Stimulated activated CD4-positive, alpha-beta T cell treated with anti-CD3 and anti-CD28 coated beads, Interleukin-1b, Interleukin-23, amount 100 ng/mL, for 1 hour (primary cell): ENCODE measurements at places on chromosomes 7 and 10.

DNA sequence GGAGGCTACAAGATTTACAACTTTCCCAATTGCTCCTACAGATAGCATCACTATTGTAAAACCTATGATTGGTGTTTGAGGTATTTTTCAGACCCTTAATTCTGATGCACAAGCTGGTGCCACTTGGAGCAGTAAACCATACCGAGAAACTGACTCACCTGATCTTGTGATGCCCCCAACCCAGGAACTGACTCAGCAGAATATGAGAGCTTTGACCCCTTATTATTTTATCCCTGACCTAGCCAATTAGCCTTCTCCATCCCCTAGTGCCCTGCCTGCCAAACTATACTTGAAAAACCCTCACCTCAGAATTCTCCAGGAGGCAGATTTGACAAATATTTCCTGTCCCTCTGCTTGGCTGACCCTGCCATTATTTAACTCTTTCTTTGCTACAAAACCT, 585.9 kb upstream of the GHITM start:
- DNase-seq: no peak

DNA sequence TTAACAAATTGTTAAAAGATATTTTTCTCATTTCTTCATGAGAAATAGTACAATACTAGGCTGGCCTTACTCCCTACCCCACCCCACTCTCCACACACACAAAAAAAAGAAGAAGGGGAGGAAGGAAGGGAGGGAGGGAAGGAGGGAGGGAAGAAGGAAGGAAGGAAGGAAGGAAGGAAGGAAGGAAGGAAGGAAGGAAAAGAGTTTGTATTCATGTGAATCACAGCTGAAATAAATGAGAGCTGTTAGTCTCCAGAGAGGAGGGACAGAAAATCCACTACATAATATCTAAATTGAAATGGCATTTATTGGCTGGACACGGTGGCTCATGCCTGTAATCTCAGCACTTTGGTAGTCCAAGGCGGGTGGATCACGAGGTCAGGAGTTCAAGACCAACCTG, 57.8 kb downstream of the SEMA3A start:
- no peak for DNase-seq

DNA sequence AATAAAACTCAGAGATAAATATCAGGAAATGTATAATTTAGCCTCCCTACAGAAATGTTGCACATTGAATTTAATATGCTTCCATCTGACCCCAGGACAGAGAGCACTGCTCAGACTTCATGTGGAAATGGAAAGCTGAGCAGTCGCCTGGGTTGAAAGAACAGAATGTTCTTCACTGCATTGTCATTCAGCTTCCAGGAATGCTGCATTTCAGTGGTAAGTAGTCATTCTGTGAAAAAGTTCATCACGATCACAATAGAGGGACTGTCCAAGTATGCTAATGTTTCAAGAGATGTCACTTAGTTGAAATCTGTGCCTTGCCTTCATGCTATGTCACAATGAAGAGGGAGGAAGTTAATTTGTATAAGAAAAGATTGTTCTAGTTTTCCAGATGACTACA, 147.3 kb downstream of the NRCAM start:
- no peak for DNase-seq

DNA sequence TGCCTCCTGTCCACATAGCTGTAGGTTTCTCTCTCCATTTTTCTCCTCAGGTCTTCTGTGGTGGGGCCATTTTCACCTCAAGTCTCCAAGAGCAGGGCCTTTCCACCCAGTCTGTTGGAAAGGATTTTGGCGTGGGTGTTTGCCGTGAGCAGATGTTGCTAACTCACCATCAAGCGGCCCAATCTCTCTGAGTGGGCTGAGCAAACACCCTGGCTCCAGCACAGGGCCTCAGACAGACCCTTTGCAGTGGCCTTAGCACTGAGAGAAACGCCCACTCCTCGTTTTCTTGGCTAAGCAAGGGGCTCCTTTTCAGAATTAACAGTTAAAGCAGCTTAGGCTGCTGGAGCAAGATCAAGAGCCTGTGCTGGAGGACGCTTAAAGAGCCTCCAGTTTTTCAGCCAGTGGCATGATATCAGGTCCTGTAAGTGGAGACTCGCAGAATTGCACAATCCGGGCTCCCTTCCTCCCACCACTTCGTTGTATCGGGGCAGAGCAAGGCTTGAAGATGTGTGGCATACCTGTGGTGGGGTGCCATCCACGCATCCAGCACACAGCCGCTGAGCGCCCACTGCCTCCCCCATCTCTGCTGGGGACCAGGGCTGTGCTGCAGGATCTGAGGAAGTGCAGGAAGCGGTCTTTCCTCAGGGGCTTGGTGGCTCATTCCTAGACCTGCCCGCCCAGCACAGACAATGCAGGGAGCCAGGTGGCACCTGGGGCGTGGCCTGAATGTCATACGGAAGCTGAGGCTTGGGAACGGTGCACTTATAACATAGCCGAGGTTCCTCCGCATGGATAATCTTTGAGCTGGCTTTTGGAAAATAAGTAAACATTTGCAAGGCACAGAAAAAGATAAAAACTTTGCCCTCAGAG, 142.7 kb downstream of the ADARB2 start:
- no peak for DNase-seq

GRCh38 chr7:46809886-46810285, 772.0 kb downstream of the TNS3 start:
- no peak for DNase-seq

DNA sequence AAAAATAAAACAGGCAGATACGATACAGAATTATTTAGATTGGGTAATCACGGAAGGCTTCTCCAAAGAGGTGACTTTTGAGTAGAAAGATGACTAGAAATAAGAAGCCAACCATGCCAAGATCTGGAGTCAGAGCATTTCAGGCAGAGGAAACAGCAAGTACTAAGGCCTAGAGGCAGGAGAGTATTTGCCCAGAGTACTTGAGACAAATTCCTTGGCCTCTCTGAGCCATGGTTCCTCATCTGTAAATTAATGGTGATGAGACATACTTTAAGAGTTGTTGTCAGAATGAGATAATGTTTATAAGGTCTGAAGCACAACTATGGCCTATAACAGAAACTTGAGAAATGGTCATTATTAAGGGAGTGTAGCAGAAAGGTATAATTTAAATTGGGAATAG, 15.8 kb upstream of the GPR37 start:
- DNase-seq: no peak

DNA sequence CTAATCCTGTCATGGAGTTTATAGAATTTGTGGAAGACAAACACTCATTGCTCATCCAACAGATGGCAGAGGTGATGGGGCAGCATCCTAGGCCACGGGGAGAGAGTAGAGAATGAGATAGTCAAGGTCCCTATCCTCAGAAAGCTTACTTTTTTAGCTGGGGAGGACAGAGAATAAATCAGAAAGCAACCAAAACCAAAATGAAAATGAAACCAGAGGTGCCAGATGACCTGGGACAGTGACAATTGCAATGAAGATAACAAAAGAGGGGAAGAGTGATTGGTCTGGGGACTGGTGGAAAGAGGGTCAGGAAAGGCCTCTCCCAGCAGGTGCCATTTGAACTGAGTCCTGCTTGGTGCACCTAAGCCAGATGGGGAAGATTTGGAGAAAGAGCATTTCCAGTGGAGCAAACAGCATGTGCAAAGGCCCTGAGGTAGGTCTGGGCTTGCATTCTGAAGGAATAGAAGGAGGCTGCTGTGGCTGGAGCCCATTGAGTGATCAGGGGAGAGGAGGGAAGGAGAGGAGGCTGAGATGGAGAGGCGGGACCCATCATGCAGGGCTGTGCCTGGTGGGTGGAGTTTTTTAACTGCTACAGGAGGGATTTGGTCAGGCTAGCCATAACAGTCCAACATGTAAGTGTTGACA, 164.1 kb downstream of the RPS24 start:
- DNase-seq: no peak

DNA sequence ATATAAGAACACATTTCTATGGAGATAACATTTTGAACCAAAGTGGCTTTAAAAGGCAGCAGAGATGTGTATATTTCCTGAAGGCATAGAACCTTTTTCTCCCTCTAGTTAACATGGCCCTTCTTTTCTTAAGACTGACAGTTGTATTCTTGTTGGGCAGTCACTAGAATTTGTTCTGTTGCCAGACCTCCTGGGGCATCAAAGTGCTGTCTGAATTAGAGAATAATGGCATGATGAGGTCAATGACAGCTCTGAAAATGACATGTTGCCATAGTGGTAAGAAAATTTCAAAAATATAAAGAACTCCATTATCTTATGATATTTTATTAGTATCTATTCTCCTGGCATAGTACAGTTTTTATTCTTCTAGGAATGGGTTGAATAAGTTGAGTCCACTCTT, 446.7 kb downstream of the NRG3 start:
- no peak for DNase-seq

- no peak for DNase-seq
These were observed 7.9 kb downstream of the SLC25A28 start for GRCh38 chr10:99612167-99612831.

GRCh38 chr10:37067576-37067975, 57.8 kb upstream of the ANKRD30A start:
- DNase-seq: no peak

- DNase-seq: no peak
These were observed 42.5 kb downstream of the DLD start for GRCh38 chr7:107933386-107934013.

DNA sequence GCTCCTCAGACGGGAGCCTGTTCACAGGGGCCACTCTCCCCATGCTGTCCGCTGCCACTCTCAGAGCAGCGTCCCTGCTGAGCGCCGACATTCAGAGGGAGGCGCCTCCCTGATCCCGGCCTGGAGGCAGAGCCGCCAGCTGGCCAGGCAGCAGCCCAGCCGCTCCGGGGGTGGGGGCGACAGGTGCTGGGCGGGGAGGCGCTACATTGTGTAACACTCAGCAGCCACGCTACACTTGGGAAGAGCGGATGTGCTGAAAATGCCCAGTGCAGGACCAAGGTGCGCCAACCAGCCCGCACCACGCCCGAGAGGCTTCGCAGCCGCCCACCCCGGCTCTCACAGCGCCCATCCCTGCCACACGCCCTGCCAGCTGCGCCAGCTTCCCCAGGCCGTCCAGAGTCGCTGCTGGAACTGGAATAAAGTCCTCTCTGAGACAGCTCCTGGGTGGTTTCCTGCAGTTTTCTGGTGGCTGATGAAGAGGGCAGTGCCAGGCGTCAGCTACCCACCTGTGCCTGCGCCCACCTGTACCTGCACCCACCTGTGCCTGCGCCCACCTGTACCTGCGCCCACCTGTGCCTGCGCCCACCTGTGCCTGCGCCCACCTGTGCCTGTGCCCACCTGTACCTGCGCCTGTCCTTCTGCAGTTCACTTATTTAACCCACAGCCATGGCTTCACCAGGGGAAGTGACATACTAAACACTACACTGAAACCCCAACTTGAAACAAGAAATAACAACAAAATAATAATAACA, 25.7 kb downstream of the STK32C start:
- no peak for DNase-seq

GRCh38 chr7:18087026-18087686, 59.5 kb upstream of the PRPS1L1 start:
- no peak for DNase-seq

GRCh38 chr10:13707156-13707881, 120.6 kb downstream of the PRPF18 start:
- no peak for DNase-seq

GRCh38 chr10:20945546-20946332, 48.6 kb upstream of the NEBL start:
- DNase-seq: no peak

DNA sequence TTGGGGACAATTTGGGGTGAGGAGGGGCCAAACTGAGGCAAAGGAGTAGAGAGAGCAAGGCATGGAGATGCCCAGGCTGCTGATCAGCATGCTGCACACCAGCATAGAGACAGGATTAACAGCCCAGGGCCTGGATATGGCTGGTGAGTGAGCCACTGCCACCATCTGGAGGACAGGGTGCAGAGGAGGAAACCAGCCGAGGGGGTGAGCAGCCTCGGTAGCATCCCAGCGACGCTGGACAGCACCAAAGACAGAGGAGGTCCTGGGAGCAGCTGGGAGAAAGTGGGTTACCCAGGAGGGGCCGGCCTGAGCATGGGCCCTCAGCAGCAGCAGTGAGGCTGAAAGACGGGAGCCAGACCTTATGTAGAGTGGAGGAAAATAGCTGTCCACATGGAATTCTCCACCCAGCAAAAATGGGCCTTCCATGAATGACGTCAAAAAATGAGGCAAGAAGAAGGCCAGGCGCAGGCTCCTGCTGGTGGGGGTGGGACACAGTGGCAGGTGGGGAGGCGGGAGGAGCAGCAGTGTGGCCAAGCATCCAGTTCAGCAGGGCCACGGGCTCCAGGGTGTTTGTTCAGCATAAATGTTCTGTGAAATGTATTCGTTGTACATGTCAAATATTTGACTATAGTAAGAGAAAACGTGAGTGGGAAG, 16.7 kb downstream of the RET start:
- no peak for DNase-seq

DNA sequence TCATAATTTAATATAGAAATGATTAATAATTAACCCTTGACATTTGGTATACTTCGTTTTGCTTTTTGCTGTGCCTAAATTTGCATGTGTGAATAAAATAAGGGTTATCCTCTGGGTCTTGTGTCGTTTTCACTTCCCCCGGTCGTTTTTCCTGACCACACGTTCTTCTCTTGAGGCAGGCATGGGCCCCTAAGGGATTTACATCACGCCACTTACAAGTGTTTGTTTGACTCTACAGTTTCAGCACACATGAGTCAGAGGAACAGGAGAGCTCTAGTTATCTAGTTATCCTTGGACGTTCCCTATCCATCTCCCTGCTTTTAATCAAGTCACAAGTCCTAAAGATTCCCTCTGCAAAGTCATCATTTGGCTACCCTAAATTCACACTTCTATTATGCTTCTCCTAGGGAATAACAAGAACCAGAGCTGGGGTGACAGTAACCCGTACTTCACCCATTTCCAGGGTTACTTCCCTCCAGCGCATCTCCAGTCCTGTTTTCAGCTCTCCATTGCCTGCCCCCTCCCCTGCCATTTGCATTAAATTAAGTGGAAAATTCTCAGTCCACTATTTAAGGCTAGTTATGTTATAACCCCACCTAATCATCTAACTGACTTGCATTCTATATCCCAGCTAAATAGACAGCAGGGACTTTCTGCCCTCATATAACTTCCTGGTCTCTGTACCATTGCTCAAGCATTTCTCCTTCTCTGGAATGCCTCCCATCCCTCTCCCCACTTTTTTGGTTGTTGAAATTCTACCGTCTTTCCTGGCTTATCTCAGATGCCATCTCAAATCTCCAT, 206.9 kb downstream of the PTEN start:
- DNase-seq: no peak

DNA sequence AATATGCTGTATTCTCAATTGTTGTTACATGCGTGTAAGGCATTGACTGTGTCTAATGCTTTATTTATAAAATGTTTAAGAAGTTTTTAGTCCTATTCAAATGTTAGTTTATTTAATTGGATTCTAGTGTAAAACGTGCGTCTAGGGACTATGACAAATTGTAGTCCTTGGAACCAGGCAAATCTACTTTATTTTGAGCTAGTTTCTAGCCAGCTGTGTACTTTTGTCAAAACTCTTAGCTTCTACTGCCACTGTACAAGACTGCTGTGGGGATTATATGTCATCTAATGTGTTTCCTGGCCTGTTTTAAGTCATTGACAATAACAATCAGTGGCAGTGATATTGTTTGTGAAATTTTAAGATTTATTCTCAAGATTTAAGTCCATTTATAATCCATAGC, 220.5 kb upstream of the SEMA3D start:
- DNase-seq: no peak

GRCh38 chr10:1209355-1209979, 153.3 kb downstream of the WDR37 start:
- no peak for DNase-seq

GRCh38 chr10:7817984-7818294, 366 bp upstream of the TAF3 start:
- DNase-seq: no peak

GRCh38 chr10:18721067-18721466, 61.8 kb downstream of the ARL5B start:
- no peak for DNase-seq
